GM12892 (cell line): ENCODE measurements at places on chromosomes 4 and X.

- DNase-seq, result no peak
These were observed 555.7 kb downstream of the PCDH7 start for GRCh38 chr4:31275906-31276305.

DNA sequence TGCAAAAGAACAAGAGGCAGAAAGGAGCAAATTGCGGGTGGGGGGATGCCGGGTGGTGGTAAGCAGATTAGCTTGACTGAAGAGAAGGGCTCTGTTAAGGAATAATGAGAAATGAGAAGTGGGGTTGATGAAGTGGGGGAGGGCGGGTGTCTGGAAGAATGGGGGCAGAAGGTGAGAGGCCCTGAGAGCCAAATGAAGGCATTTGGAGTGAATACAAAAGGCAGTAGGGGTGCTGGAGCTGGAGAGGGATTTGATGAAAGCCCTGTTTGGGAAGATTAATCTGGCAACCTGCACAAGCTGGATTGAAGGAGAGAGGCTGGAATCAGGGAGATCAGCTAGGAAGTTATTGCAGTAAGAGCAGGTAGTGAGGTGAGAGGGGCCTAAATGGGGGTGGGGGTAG lies 82.1 kb downstream of the GUCY2F start:
- DNase-seq, result no peak

GRCh38 chr4:13483136-13483767 lies 888 bp downstream of the RAB28 start:
- no peak for DNase-seq

DNA sequence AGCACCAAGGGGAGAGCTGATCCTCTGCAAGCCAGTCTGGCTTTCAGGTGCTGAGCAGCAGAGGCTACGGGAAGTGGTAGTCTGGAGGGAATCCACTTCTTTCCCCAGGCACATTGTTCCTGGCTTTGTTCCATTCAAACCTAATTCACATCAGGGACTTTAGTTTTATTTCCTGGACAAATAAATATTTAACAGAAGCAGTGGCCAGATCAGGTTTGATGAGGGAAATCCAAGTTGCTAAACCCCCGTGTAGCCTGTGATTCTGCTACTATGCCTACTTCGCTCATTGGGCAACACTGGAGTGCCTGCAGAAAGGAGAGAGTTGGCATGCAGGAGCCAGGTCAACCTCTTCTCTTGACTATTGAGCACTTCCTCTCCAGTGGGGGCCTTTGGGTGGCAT lies 13.8 kb upstream of the STBD1 start:
- no peak for DNase-seq

DNA sequence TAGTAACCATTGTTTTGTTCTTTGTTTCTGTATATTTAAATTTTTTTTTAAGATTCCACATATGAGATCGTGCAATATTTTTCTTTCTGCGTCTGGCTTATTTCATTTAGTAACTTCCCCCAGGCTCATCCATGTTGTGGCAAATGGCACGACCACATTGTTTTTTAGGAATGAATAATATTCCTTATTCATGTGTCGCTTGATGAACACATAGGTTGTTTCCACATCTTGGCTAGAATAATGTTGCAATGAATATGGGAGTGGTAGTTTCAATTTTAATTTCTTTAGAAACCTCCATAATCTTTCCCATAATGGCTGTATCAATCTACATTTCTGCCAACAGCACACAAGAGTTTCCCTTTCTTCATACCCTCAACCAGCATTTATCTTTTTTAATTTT lies 166.8 kb upstream of the NR3C2 start:
- no peak for DNase-seq

- no peak for DNase-seq
These were observed 89.0 kb downstream of the MXRA5 start for GRCh38 chrX:3257471-3257870.

GRCh38 chrX:121036137-121036536 lies 11.3 kb upstream of the GLUD2 start:
- no peak for DNase-seq

- DNase-seq, result no peak
These were observed 1.2 kb upstream of the GATA1 start for GRCh38 chrX:48785186-48785539.

GRCh38 chr4:56512166-56512565 lies 6.6 kb downstream of the ARL9 start:
- DNase-seq, result no peak

GRCh38 chr4:165440415-165441158 lies 61.8 kb downstream of the CPE start:
- DNase-seq, result no peak

GRCh38 chr4:8591626-8592365 lies 769 bp upstream of the CPZ start:
- no peak for DNase-seq

DNA sequence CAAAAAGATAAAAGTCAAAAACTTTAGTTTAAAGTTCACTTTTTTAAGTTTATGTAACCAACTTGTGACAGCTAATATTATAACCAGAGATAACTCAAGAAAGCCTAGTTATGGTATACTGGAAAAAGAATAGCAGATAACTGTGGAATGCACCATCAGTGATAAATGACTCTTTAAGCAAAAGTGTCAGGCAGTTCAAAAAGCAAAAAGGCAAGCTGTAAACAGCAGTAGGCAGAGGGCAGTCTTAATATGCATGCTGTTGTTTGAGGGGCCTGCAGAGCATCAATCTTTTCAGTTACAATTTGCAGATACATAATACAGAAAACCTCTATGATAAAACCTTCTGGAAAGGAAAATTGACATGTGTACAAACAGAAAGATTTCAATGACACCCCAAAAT lies 81.8 kb upstream of the JADE1 start:
- no peak for DNase-seq

- no peak for DNase-seq
These were observed 150.0 kb upstream of the HPGD start for GRCh38 chr4:174672276-174672675.

DNA sequence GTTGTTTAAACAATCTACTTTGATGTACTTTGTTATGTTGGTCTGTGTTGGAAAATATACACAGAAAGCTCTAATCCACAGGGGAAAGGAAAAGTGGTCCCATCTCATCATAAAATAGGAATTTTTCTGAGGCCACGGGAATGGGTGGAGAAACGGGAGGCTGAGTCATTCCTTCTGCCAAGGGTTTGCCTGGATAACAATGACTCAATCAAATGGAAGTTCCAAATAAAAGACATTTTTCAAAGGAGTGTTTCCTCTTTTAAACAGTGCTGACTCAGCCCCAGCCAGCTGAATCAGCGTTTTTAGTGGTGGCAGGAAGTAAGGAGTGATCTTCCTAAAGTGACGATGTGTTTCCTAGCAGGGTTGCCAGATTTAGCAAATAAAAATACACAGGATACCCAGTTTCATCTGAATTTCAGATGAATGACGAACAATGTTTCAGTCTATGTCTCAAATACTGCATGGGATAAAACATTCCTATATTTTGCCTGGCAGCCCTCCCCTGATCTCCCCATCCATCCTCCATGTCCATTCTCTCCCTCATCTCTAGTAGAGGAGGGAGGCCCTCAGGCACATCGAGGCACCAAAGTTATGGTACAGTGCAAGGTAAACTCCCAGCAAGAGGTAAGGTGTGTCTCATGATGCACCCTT lies 345.4 kb upstream of the GATB start:
- no peak for DNase-seq

DNA sequence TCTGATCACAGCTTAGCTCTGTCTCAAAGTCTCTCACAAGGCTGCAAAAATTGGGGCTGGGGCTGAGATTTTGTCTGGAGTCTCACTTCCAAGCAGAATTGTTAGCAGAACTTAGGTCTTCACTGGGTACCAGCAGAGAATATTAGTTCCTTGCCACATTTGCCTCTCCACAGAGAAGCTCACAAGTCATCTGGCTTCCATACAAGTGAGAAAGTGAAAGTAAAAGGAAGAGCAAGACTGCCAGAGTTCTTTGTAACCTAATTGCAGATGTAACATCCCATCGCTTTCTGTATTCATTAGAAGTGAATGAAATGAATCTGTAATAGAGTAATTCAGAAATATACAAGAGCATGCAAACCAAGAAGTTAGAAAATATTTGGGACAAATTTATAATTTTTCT lies 624.1 kb upstream of the GNPDA2 start:
- no peak for DNase-seq

DNA sequence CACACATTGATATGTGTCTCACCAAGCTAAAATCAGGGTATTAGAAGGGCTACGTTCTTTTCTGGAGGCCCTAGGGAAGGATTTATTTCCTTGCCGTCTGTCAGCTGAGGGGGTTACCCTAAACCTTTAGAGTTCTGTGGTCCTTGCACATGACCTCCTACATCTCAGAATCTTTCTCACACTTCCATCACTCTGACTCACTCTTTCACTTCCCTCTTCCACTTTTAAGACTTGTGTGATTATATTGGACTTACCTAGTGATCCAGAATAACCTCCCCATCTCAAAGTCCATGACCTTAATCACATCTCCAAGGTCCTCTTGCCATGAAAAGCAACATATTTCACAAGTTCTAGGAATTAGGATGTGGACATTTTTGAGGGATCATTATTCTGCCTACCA lies 53.6 kb upstream of the FUNDC1 start:
- peak; percentile 6 for DNase-seq

DNA sequence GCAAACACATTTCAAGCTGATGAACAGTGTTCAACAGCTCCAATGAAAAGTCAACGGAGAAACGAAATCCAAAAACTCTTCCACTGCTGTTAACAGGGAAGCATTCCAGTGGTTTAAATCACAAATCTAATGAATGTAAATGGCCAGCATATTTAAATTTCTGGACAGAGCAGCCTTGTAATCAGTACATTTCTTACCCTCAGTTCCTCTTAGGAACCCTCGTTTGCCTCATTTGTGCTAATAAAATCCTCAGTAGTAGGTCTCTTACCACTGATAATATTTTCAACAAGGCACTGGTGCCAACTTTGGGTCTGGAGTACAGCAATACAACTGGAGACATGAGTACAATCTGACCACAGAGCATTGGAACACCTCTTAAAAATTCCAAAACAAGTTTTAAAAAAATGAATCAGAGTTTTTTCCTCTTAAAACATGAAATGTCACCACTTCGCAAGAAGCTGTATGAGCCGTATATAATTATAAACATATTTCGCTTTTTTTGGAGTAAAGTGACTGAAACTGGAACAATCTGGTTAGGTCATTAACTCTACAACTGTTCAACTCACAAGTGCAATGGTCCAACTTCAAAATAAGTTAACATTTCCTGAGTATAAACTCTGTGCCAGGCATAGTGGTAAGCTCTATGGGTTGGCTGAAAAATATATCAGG lies 211.2 kb downstream of the CPEB2 start:
- DNase-seq, result no peak

- DNase-seq, result no peak
These were observed 207.2 kb upstream of the GPRIN3 start for GRCh38 chr4:89514811-89515210.

DNA sequence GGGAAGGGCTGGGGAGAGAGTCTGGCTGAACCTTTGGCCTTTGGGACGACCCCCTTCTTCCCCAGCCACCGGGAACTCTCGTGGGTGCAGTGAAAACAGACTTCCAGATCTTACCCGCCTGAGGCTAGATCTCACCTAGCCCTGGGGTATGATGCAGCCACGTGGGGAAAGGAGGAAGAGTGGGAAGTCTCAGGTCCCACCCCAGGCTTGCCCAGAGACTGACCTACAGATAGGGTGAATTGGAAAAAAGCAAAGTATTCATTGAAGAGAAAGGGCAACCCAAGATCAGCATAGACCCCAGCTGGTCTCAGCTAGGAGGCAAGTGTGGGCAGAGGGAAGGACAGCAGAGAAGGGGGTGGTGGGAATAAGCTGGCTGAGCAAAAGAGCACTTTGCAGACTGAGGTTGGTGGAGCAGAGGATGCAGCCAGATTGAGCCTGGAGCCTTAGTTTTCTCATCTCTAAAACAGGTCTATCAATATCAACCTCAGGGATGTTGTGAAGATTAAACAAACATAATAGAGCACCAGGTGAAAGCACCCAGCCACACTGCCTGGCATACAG lies 4.2 kb upstream of the EFNB1 start:
- DNase-seq, result no peak

DNA sequence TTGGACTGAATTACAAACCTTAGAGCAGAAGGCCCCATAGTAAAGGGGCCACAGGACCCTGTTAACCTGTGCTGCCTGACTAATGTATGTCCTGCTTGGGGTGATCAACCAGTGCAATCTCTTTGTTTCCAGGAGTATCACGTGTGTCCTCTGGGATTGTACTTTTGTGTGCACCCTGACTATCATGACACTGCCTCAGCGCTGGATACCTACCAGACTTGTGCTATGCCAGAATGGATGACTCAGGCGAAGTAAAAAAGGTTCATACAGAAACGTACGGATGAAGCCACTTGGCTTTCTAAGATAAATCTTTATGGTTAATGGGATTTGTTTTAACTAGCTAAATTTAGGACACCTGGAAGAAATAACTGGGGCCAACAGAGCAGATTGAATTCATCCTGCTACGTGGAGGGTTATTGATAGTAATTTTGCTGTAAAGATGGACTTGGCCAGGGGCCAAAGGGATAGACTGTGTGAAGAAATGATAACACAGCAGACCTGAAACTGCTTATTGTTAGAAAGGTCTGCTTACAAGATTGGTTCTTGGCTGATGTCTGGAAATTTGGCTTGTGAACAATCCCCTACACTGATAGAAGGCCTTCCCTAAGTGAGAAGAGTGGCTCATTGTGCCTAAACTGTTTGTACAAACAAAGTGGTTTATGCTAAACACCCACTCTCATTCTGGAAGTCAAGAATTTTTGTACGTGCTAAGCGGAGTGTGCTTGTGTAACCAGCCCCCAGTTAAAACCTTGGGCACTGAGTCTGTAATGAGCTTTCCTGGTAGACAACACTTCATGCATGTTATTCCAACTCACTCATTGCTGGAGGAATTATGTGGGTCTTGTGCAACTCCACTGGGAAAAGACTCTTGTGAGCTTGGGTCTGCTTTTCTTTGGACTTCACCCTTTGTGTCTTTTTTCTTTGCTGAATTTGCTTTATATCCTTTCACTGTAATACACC lies 750.5 kb upstream of the HTR2C start:
- DNase-seq, result no peak

DNA sequence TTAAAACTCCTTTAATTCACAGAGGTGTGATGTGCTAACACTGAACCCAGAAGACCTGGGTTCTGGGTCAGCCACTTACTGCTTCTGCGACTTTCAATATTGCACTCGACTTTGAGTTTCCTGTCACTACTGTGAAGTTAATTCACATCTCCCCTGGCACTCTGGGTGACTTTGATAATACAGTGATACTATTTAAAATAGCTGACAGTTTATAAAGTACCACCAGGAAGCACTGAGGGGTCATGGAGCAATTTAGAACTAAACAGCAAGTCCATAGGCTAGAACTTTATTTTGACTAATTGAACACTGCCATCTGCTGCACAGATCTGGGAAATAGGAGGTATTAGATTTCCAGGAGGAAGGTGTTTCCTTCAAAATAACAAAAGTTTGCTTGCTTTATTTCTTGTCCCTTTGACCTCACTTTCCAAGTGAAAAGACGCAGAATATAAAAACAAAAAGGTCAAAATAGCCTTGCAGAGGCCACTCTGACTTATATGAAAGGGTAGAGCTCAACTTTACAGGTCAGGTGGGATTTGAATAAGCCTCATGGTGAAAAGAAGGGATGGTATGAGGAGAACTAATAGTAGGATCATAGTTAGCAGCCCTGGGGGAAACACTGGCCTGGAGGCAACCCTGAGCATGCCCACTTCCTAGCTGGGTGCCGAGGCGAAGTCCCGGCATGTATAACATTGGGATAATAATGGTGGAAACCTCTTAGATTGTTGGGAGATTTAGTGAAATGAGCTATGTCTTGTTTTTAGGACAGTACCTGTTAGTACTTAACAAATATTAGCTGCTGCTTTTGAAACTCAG lies 53.4 kb downstream of the ZNF518B start:
- no peak for DNase-seq
